Ascending aorta (tissue), 2 donors: ENCODE measurements at places on chromosomes 12 and 14. TPM values are rescaled to one million over a fixed set of nuclear protein-coding genes. Genes with fewer than 3 reads are reported as not detected.

FGD6 gene
- total RNA-seq = 2.0 TPM

LUM gene
- 133 TPM for total RNA-seq

MAP1LC3B2 gene
- total RNA-seq = not detected

TNFAIP2 gene
- total RNA-seq = 133 TPM

DBX2 gene
- not detected for total RNA-seq

GRCh38 chr14:99133636-99134515, 138.1 kb downstream of the BCL11B start:
- no peak overlapping the region for H3K4me3 ChIP-seq
- no peak overlapping the region for H3K27ac ChIP-seq
- DNase-seq = peak; percentile 62
- no peaks in the 10 kb centered on the region for H3K4me1 ChIP-seq

- H3K4me1 ChIP-seq = no peaks in the 10 kb centered on the region
- H3K27me3 ChIP-seq = no peaks in the 10 kb centered on the region
- no peak overlapping the region for H3K4me3 ChIP-seq
- no peaks in the 10 kb centered on the region for H3K36me3 ChIP-seq
- DNase-seq = no peak
Measured at GRCh38 chr12:56935752-56936151, 1.5 kb upstream of the SDR9C7 start.

DNA sequence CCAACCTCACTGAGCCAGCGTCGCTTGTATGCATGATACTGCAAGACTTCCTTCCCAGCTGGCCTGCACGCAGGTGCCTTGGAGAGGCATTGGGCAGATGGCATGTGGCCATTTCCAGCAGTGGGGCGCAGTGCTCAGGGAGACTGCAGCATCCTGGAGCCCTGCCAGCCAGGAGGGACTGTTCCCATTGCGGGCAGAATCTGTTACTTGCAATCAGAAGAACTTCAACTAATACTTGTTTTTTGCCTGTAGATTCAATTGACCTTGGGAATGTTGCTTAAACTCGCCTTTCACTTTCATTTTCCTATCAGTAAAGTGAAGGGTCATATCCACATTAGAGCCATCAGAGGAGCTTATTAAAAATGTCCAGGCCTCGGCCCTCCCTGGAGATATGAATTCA, 29.8 kb downstream of the ANKRD9 start:
- DNase-seq = no peak
- H3K36me3 ChIP-seq = no peaks in the 10 kb centered on the region

- no peaks in the 10 kb centered on the region for H3K27me3 ChIP-seq
- H3K4me3 ChIP-seq = no peak overlapping the region
- no peak overlapping the region for H3K27ac ChIP-seq
- H3K4me1 ChIP-seq = no peaks in the 10 kb centered on the region
Measured at GRCh38 chr14:26549571-26549970, 48.3 kb downstream of the NOVA1 start.

DNA sequence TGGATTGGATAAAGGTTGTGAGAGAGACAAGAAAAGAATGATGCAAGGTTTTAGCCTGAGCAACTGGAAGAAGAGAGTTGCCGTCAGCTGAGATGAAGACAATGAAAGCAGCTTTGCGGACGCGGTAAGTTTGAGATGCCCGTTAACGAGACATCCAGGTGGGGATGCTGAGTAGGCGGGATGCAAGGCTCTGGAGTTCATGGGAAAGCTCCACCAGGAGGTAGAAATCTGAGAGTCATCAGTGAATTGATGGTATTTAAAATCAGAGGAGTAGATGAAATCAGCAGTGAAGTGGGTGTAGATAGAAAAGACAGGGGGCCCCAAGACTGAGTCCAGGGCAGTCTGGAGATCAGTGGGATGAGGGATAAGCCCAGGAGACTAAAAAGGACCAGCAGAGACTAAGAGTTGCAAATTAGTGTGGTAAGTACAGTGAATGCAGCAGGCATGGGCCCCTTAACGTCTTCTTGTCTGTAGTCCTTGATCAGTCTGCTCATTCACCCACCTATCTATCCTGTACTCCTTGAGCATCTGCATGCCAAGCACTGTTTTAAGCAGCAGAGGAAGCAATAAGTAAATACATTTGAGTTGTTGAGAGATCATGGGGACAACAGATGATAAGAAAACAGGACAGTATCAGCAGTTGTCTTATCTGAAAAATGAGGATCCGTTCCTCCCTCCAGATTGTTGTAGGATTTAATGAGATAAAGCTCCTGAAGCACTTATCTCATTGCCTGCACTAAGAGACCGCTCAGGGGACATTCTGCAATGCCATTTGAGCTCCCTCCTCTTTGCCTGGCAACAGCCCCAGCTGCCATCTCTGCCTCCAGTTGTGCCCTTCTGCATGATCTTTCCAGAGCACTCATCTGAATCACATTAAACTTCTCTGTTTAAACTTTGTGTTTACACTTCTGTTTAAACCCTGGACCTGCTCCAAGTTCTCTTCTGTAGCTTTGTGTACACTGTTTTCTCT, 91.5 kb downstream of the APAF1 start:
- H3K4me3 ChIP-seq = no peak overlapping the region
- no peaks in the 10 kb centered on the region for H3K4me1 ChIP-seq
- H3K27ac ChIP-seq = no peak overlapping the region
- H3K36me3 ChIP-seq = peaks cover 14% of the 10 kb centered on the region

- no peak for DNase-seq
- no peak overlapping the region for H3K4me3 ChIP-seq
- no peaks in the 10 kb centered on the region for H3K27me3 ChIP-seq
Measured at GRCh38 chr12:126157575-126157966, 1092.3 kb downstream of the AACS start.
